ENCODE measurements at places on chromosomes 4 and X.

GRCh38 chr4:148344941-148345340 lies 97.3 kb downstream of the NR3C2 start:
- DNase-seq = no peak

GRCh38 chrX:153411255-153411987 lies at the start of gene ZFP92:
Gene ZFP92 (plus strand): TSS chrX:153411472. CDS start chrX:153418323, 6,851 bp downstream.
- DNase-seq = no peak

DNA sequence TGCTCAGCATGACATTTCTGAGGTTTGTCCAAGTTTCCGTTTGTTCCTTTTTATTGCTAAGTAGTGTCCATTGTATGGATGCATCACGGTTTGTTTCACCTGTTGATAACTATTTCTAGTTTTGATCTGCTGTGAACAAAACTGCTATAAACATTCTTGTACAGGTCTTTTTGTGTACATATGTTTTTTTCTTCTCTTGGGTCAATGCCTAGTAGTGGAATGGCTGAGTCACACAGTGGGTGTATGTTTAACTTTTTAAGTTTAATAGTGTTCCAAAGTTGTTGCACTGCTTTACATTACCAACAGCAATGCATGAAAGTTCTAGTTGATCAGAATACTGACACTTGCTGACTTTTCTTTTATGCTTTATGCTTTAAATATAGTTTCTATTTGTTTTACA lies 76.7 kb downstream of the MAOB start:
- no peak for DNase-seq

DNA sequence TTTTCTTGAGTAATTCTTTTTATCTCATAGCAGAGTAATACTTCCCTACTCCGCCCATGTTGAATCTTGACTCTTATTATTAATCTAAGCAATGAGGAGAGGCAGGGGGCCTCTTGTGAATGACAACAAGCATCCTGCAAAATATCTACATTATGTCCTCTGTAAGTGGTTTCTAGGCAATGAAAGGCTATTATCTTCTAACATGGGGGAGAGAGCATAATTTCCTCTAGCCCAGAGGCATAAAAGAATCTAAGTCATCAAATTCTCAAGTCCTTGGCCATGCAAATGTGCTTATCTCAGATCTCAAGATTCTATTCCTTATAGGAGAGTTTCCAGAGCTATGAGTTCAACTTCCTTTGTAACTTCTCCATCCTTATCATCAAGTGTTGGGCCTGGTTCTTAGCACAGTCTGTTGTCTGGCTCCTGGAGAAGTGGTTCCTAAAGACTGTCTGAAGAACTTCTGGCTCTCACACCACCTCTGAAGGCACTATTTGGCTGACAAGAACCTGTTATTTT lies 423.1 kb upstream of the INTU start:
- no peak for DNase-seq

DNA sequence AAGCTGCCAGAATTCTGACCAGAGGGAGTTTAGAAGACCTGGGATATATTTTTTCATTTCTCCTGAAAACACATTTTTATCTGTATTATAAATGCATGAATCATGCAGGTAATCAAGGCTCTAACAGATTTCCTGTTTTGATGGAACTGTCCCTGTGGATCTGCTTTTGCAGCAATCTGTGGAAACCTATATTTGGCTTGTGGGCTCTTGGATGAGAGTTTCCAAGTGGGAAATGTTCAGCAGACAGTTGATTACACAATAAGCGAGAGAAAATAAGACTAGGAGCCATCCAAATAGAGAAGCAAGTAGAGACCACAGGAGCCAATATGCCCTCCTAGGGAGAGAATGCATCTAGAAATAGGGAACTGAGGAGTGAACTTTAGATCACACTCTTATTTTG lies 105.0 kb downstream of the NDST3 start:
- no peak for DNase-seq

GRCh38 chr4:68865760-68866159 lies 50.0 kb downstream of the UGT2B10 start:
- DNase-seq = no peak

Measured in kidney tubule cell (primary cell).